ENCODE measurements at places on chromosomes 12 and 14.

GRCh38 chr14:79764323-79764722 is 447.0 kb downstream of the DIO2 start:
- DNase-seq = no peak

DNA sequence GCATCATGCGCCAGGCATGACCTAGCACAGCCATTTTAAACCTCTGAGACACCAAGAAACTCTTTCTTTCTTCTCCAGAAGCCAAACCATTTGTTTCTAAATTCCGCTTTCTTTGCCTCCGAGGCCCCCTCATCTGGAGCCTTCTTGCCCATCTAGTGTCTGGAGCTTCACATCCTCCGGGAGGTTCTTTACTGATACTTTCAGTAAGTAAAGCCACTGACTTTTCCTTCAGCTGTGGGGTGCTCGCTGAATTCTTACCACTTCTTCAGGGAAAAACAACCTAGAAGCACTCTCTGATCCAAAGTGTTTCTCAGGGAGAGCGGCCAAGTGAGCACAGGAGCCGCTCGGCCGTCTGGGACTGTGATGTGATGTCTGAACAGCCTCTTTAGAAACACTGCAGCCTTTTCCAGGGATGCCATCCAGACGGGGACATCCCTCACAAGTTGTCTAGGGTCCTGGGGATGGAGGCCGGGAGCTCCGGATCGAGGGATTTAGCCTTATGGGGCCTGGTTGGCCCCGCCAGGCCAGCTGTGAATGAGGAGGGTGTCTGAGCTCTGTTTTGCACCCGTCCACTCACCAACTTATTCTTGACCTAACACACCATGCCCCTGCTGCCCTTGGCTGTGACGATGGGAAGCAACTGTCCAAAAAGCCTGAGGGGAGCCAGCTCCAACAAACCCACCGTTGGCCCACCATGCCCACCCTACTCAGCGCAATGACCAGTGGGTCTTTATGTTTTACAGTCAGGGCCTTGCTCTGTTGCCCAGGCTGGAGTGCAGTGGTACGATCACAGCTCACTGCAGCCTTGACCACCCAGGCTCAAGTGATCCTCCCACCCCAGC is 160.6 kb downstream of the ZFP36L1 start:
- DNase-seq = no peak

- no peak for DNase-seq
Measured at GRCh38 chr14:91830777-91831176, 36.6 kb downstream of the TC2N start.

GRCh38 chr12:69896653-69897381 is 71.8 kb downstream of the MYRFL start:
- DNase-seq = no peak

DNA sequence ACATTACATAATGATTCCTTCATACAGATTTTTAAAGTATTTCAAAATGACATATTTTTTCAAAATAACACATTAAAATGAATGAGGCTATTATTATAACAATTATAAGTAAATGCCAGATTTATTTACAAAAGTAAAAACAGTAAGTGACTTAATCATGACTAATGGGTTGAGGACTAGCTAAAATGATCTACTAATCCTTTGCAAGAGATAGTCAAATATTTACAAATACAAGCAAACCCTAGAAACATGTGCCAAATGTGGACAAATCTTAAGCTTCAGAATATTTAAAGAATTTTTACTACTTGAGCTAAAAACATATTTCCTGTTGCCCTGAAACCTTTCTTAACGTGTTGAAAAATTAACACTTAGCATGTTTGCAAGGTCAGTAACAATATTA is 74.8 kb downstream of the KIF21A start:
- no peak for DNase-seq

DNA sequence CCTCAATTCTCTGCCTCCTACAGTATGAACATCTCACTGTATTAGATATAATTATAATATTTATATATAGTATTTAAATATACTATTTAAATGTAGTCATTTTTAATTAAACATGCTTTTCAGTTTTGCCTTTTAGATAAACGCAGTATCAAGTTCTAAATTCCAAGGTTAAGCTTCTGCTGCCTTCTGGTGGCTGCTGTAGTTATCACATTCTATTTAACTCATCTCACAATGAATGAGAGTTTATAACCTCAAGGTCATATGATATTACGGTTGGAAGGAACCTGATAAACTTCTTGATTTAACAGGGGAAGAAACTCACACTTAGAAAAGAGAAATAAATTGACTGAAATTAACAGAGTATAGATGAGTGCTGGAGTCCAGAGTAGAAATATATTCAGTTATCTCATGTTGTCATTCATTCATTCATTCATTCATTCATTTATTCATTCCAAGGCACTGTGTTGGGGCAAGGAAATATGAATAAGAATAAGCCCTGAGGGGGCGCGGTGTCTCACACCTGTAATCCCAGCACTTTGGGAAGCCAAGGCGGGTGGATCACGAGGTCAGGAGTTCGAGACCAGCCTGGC is 31.9 kb downstream of the GUCY2C start:
- DNase-seq = no peak

DNA sequence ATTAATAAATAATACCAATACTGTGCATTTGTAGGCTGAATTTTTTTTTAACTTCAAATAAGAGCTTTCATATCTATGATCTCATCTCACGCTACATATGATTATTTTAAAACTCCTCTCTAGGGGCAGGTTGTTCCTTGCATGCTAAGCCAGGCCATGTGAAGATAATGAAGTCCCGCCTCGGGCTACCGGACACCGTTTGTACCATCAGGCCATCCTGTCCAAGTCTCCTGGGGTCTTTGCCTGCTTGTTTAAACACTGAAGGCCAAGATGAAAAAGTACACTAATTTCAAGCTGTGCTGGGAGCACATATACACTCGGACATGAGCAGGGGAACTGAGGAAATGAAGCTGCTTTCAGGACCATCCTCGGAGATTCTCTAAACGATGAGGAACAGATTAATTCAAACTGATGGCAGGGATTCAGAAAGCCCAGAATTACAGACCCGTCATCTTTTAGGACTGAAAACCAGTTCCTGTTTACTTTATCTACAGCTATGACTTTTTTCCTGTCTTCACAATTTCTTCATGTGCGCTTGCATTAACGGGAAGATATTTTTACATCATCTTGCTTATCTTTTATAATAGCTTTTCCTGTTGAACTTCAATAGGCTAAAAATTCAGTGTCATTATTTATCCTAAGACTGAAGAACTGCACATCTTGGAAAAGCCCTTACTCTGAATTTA is 6.3 kb upstream of the ABHD12B start:
- no peak for DNase-seq

DNA sequence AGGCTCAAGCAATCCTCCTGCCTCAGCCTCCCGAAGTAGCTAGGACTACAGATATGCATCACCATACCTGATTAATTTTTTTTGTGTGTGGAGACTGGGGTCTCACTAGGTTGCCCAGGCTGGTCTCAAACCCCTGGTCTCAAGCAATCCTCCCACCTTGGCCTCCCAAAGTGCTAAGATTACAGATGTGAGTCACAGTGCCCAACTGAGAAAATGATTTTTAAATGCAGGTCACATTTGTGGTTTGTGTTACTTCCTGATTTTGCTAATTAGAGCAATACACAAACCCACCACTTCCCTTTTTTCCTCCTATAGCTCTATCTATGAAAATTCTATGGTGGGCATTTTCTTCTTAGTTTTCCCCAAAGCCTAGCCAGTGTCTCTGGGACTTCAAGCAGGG is 45.5 kb upstream of the TMEM263 start:
- DNase-seq = no peak

GRCh38 chr14:78319887-78320635 is 149.9 kb downstream of the NRXN3 start:
- no peak for DNase-seq

DNA sequence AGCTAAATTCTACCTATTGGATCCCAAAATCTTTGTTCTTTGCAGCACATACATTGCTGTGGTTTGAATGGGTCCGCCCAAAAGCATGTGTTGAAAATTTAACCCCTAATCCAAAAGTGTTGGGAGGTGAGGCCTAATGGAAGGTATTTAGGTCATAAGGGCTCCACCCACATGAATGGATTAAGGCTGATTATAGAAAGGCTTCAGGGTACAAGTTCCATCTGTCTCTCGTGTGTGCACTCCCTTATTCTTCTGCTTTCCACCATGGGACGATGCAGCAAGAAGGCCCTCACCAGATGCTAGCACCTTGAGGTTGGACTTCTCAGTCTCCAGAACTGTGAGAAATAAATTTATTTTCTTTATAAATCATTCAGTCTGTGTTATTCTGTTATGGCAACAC is 190.9 kb downstream of the SOX5 start:
- DNase-seq = no peak

DNA sequence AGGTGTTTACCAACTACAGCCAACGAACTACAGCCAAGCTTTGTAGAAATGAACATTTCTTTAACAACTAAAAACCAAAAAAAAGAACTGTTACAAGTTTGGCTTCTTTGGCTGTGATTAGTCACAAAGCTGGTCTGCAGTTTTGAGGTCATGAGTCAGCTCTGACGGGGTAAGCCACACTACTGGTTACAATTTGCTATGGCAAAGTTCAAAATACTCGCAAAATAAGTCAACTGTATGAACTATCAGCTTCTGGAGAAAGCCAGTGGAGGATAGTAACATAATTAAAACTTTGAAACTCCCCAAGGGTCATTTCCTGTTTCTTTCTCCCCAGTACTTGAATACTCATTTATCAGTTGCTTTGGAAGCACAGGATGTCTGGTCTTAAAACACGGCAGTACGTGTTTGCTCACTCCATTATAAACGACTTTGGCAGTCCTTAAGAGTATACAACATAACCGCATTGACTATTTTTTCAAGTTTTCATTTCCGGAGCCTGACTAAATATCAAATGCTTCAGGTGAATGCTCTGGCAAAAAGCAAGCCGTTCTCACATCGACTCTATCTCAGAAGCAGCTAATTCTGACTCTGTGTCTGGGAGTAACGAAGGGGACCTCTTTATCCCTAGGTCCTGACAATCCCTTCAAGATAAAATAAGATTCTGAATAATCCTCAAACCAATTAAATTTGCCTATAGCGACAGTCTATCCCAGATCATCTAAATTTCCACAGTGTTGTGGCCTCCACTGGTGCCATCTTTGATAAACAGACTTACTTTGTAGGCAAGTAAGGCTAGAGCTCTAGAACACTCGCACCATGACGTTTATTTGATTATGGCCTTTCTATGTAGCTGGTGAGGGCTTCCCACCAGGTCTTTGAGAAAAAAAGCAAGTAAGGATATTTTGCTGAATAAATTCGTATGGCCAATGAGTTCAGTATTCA is 10.6 kb downstream of the PHLDA1 start:
- DNase-seq = peak; percentile 60

DNA sequence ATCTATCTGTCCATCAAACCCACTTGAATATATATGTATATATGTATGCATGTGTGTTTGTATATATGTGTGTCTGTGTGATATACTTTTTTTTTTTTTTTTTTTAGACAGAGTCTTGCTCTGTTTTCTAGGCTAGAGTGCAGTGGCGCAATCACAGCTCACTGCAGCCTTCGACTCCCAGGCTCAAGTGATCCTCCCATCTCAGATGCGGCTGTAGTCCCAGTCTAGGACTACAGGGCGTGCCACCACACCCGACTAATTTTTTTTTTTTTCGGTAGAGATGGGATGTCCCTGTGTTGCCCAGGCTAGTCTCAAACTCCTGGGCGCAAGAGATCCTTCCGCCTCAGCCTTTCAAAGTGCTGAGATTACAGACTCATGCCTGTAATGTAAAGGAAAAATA is 13.0 kb upstream of the APOBEC1 start:
- no peak for DNase-seq

DNA sequence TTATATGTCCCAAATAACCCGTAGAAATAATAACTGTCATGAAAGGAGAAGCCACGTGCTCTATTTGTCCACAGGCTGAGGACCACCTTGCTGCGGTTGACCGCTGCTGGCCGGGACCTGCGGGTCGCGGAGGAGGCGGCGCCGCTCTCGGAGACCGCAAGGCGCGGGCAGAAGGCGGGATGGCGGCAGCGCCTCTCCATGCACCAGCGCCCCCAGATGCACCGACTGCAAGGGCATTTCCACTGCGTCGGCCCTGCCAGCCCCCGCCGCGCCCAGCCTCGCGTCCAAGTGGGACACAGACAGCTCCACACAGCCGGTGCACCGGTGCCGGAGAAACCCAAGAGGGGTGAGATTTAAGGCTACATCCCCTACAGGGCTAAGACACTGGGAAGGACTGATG is 21.0 kb downstream of the RPGRIP1 start:
- DNase-seq = no peak

GRCh38 chr12:116595186-116595585 is 36.0 kb downstream of the MAP1LC3B2 start:
- DNase-seq = no peak

DNA sequence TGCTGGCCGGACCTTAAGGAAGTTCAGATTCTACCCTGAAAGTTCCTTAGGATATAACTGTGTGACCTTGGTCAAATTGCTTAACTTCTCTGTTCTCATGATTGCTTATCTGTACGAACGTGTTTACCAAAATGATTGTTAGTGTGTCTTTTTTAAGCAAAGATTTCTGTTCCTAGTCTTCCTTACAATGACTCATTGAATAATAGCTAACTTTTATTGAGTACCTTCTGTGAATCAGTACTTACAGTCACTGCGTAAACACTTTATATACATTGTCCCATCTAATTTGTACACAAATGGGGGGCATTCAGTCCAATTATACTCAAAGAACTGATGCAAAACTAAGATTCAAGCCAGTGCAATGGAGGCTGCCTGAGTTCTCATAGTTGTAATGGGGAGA is 4.2 kb upstream of the TMEM30B start:
- DNase-seq = no peak

- DNase-seq = peak; percentile 41
Measured at GRCh38 chr14:105093431-105094192, 28.4 kb upstream of the GPR132 start.

DNA sequence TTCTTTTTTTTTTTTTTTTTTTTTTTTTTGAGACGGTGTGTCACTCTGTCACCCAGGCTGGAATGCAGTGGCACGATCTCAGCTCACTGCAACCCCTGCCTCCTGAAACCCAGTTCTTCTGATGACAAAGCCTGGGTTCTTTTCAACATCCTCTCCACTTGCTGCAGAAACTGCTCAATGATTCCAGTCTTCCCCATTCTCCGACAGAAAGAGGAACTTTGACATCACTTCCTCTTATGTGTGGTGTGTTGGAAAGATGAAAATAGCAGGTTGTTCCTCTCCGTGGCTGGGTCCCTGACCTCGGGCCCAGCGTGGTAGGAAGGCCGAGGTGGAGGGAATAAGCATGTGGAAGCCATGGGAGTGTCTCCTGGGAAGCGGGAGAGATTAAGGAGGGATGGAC is 198.4 kb downstream of the PHETA1 start:
- no peak for DNase-seq

Data from stimulated activated CD8-positive, alpha-beta memory T cell treated with anti-CD3 and anti-CD28 coated beads, Interleukin-15, amount 100 ng/mL, for 4 hours (primary cell).